HT1080 (cell line): ENCODE measurements at places on chromosomes 7 and 10. TPM values are rescaled to one million over a fixed set of nuclear protein-coding genes. Genes with fewer than 3 reads are reported as not detected.

The SCIN gene
- total RNA-seq: 0.03 TPM in 1 of 2 replicates, not detected in the other

DNA sequence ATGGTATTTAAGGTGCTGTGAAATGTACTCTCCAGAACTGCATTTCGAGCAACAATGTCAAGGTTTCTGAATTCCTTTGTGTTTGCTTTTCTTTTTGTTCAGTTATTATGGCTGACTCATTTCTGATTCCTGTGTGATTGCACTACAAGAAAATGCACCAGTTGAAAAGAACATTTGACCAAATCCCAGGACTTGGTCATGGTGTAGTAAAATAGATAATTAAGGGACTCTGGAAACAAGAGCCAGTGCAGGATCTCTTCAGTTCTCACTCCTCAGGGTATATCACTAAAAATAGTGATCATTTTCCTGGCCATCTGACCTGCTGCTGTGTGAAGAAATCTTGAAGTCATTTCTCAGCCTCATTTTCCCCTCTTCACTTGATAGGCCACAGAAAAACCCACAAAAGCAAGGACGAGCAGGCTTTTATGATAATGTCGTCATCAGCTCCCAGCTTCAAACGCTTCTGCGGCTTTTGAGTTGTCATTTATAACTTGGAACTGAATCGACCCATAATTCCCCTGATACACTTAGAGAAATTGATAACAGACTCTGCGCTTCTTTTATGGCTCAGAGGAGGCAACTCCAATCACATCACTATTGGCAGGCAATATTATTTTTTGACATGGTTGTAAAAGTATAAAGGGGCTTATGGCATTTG is 274.7 kb downstream of the HDAC9 start:
- DNase-seq: peak; percentile 76

The FAM25A gene
- not detected in 2 replicates for total RNA-seq

The HEPACAM2 gene
- total RNA-seq: not detected in 2 replicates

The CYP2W1 gene
- total RNA-seq: not detected in 2 replicates

DNA sequence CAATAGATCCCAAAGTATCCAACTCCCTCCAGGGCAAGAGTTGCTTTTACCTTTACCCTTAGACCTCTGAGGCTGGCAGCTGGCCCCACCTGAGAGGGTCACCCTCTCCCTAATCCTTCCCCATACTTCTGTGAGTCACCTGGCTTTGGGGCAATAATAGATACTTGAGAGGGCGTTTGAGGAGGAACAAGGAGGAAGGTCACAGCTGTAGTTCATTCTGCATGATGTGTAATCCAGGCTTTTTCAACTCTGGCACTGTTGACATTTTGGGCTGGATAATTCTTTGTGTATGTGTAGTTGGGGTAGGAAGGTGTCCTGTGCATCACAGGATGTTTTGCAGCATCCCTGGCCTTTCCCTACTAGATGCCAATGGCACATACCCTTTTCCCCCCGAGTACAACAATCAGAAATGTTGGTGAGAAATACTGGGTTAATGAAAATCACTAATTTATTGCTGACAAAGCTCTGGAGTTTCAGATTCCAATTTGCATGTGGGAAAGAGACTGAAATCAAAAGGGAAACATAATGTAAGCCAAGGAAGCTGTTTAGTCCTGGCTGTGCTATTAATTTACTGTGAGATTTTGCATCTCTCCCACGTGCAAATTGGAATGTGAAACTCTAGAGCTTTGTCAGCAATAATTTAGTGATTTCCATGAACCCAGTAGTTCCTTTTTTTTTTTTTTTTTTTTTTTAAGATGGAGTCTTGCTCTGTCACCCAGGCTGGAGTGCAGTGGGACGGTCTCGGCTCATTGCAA is 3.6 kb downstream of the BLVRA start:
- no peak for DNase-seq

The HECW1 gene
- total RNA-seq: 2.4 and 2.5 TPM in 2 replicates

The ASIC3 gene
- 0.45 TPM in 1 of 2 replicates, not detected in the other for total RNA-seq

The NXPH1 gene
- not detected in 2 replicates for total RNA-seq

The VDAC2 gene
- total RNA-seq: 179 and 199 TPM in 2 replicates

- no peak for DNase-seq
Observed at GRCh38 chr7:41652267-41652666, 50.6 kb downstream of the INHBA start.

- peak; percentile 43 for DNase-seq
Observed at GRCh38 chr10:107341281-107341680, 176.8 kb upstream of the SORCS1 start.

GRCh38 chr7:23012908-23013714 is 819 bp downstream of the HYCC1 start:
- peak; percentile 33 for DNase-seq

DNA sequence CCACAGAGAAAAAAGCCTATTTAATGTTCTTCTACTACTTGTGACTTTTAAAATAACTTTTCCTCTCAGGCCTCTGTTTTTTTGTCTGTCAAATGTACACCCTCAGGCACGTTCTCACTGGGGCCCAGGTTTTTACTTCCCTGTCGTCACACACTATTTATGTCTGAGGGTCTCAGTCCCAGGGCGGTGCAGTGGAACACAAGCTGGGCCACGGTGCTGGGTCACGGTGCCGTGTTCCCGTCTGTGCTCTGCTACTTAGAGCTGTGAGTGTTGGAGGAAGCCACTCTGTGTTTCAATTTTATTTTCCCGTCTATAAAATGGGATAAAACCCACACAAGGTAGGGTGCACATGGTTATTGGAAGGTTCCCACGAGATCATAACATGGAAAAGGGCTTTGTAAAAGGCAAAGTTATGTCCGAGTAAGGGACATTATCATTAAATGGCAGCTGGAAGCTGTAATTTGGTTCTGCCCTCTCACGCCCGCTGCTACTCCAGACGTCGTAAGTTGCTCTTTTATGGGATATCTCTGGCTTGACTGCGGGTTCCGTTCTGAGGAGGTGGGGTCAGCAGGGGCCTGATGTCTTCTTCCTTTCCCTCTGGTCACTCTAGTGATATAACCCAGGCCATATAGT is 25.2 kb downstream of the ZNF775 start:
- DNase-seq: no peak

GRCh38 chr7:41869997-41870396 is 167.1 kb upstream of the INHBA start:
- DNase-seq: no peak

DNA sequence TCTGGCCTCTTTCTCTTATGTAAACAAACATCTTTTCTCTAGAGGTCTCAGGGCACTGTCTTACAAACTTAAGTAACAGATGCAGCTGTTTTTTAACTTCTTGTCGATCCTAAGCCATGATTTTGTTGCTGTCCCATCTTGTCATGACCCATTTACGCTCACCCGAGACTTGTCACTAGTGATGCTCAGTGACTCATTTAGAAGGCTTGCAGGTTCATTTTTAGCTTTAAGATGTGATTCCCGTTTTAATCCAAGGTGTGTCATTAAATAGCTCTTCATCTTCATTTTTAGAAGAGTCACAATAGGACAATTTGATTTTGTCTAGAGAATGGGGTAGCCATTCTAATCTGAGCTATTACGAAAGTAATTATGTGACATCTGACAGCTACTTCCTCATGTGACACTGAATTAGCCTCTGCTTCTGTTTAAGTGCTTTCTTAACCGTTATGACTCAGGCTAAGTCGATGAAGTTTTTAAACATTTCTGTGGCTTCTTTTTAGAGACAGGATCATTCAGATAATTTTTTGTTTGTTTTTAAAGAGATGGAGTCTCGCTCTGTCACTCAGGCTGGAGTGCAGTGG is 42.7 kb downstream of the SPDYE5 start:
- peak; percentile 73 for DNase-seq

DNA sequence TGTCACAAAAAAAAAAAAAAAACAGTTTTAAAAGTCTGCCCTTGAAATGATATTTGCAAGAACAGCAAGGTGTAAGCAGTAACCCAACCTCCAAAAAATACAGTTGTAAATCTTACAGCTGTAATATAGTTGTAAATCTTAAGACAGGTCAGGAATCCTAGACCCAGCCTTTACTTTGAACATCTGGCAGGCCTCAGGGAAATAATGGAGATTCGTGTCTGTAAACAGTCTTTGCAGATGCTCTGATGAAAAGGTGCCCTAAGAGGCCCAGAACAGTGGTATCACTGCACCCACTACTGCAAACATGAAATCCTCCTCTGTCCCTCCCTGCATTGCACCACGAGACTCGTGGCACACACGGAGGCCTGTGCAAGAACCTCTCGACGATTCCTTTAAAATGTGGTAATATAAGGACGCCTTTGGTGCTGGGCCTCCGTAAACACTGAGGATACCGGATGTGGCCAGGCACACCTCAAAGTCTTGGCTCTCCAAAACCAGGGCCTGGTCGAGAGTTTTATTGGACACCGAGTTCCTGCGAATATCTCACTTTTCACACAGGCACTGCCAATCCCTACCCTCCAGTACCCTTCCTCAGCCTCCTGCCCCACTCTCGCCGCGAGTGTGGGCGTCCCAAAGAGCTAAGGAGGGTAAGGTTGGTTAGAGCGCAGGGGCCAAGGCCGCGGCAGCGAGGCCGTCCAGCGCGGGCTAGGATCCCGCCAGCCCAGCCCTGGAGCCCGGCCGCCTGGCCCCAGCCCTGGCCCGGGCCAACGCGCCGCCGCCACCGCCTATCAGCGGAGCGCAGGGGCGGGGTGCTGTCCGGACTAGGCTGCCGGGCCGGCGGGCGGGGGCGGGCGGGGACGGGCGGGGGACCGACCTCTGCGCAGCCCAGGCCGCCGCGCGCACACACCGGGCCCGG is at the start of gene REEP3:
REEP3 (plus strand) TSS at position 902 of the 916 bp plus-strand sequence. CDS start 145 bp downstream, outside the sequence.
- peak; percentile 71 for DNase-seq

- no peak for DNase-seq
Observed at GRCh38 chr7:127393368-127394058, 1.0 kb upstream of the ZNF800 start.

DNA sequence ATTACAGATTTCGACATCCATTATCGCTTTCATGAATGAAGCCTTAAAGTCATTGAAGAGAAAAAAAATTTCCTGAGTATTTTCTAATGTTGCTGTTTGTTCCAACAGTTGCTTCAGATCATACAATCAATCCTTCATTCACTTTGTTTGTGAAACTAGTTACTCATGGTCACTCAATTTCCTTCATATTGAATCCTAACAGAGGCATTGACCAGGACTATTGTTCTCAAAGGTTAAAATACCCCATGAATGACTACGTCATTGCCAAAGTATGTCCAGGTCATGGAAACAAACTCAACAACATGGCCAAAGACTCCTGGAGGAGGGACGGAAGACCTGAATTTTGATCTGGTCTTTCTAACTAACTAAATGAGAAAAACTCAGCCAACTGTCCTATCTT is 54.0 kb upstream of the ABCB5 start:
- peak; percentile 42 for DNase-seq

DNA sequence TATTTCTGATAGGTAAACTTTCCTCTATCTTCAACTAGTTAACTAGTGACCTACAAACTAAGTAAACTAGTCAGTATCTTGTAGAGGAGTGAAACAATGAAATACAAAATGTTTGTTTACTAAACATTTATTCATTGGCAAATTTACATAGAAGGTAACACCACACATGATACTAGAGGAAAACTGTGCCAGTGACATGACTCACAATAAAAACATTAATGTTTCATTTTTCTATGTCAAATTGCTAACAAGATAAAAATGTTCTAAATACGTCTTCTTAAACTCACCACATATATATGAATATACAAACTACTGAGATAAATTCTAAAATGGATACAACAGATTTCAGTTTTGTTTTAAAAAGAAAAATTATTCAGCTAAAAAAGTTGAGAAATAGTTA is 471.3 kb downstream of the PARD3 start:
- DNase-seq: no peak

GRCh38 chr7:151175047-151175792 is 7.7 kb upstream of the GBX1 start:
- no peak for DNase-seq

DNA sequence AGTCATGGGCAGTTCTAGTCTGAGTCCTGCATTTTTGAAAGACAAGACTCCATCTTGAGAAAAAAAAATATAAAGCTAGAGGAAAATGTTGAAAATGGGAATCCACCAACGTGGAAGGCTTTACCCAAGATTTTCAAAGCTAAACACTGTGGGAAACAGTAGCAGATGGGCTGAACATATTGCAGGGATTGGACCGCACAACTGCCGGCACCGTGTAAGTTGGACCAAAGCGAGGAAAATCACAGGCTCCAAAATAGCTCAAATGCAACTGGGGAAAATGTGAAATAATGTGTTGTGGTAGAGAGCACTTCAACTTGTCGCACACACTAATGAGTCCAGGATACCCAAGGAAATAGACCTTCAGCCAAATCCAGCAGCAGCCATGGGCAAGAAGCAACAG is 26.4 kb upstream of the ADRB1 start:
- no peak for DNase-seq

The SFTPA2 gene
- not detected in 2 replicates for total RNA-seq

The LEP gene
- not detected in 2 replicates for total RNA-seq

The MASTL gene
- 24.2 and 29.0 TPM in 2 replicates for total RNA-seq

- DNase-seq: no peak
Observed at GRCh38 chr10:132836832-132837540, 51.0 kb upstream of the NKX6-2 start.

The EGFR gene
- 33.6 and 34.5 TPM in 2 replicates for total RNA-seq

- DNase-seq: no peak
Observed at GRCh38 chr7:5495581-5496375, 72.1 kb upstream of the TNRC18 start.

DNA sequence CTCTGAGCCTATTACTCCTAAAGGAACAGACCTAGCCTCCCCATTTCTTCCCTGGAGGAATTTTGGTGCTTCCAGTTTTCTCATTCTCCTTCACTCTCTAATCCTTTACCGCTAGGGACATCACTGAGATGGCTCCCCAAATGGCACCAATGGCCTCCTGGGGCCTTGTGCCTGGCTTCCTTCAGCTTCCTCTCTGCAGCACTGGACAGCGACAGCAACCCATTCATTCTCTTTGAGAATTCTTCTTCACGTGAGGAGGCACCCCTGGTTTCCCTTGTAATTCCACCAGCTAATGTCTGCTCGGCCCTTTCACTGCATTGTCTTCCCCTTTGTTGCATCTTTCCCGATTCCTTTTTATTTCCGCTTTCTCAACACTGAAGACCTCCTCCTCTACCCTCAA is 24.6 kb upstream of the KDM7A start:
- DNase-seq: no peak

The SPDYE1 gene
- not detected in 2 replicates for total RNA-seq

The OR2A12 gene
- total RNA-seq: not detected in 2 replicates

DNA sequence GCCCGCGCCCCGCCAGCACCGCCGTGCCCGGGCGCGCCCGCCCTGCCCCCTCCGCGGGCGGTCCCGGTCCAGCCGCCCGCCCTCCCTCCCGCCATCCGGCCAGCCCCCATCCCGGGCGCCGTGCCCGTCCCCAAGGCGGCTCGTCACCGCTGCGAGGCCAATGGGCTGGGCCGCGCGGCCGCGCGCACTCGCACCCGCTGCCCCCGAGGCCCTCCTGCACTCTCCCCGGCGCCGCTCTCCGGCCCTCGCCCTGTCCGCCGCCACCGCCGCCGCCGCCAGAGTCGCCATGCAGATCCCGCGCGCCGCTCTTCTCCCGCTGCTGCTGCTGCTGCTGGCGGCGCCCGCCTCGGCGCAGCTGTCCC is at the start of gene HTRA1:
HTRA1 (plus strand) TSS at position 187 of the 362 bp plus-strand sequence; CDS start at position 287, 100 bp downstream.
- DNase-seq: peak; percentile 62

The SPDYE3 gene
- not detected in 2 replicates for total RNA-seq
